ENCODE measurements at places on chromosomes 11 and 22.
A peak's percentile ranks its signal among the peaks of the same experiment; 100 is the strongest.

DNA sequence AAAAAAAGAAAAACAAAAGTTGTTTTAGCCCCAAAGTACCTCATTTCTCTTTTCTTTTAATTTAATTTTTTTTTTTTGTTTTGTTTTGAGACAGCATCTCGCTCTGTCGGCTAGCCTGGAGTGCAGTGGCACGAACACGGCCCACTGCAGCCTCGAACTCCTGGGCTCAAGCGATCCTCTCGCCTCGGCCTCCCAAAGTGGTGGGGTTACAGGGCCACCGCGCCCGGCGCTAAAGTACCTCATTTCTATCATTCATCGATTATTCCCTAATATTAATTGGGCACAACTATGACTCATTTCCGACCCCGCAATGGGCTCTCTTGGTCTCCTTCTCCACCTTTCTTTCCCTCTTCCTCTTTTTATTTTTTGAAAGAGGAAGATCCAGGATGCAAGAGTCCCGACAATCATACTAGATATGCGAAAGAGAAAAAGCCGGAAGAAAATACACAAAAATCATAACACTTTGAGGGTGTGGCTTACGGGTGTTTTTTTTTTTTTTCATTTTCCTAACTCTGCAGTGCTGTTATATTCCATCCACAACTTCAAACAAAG is 475 bp upstream of the AIP start:
- no peak for DNase-seq

DNA sequence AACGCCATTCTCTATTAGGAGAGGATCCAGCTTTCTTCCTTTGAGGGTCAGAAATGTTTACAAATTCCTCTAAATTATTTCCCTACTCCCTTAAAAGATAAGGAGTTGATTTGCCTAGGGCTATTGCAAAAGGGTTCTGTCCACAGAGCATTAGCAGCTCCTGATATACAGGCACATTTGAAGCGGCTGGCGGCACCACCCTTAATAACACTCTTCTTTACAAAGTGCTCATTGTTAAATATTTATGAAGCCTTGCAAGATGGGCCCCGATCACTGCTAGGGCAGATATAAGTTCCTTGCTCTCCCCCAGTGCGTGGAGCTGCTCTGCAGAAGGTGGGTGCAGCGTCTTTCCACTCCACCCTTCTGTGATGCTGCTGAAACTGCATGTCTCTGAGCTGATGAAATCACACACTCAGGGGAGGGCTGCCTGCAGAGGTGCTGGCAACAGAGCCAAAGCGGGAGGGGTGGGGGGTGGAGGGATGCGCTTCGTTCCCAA is 116.7 kb upstream of the NTM start:
- DNase-seq = no peak

DNA sequence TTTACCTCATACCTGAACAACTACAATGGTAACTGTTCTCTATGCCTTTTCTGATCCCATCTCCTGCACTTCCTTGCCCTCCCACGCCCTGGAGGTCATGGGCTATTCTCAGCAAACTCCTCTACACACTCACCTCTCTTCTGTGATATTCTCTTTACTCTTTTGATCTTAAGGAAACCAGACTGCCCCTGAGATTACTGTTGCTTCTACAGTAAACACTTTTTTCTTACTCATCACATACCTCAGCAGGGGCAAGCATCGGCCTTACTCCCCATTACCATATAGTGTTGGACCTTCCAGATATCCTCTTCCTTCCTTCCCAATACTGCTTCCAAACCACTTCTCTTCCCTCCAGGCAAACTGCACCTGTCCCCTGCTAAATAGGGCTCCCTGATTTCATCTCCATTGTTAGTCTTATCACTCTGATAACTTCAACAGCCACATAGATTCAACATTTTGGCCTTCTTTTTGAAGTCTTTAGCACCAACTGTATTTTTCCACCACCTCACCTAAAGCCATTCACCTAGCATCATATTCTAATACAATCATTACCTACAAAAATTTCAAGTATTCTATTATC is 141.2 kb downstream of the RBFOX2 start:
- no peak for DNase-seq

GRCh38 chr11:118845369-118845768 is 38.3 kb upstream of the CXCR5 start:
- peak; percentile 58 for DNase-seq

- DNase-seq = peak; percentile 45
These were observed 4.3 kb upstream of the OR51V1 start for GRCh38 chr11:5204787-5205186.

GRCh38 chr11:17547932-17548331 is 873 bp downstream of the OTOG start:
- DNase-seq = no peak

- no peak for DNase-seq
These were observed 1.6 kb downstream of the NCAM1 start for GRCh38 chr11:112962579-112963367.

- no peak for DNase-seq
These were observed 15.9 kb upstream of the MMP7 start for GRCh38 chr11:102546427-102546826.

DNA sequence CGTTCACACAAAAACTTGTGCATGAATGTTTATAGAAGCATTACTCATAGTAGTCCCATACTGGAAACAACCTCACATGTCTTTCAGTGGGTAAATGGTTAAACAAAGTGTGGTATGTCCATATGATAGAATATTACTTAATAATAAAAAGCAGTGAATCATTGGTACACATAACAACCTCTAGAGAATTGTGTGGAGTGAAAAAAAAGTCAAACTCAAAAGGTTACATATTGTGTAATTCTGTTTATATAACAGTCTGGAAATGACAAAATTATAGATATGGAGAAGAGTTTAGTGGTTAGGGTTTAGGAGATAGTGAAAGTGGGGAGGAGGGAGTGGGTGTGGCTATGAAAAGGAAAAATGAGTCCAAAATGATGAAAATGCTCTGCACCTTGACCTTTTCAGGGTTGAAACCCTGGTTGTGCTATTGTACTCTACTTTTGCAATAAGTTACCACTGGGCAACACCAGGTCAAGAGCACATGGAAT is 243.4 kb upstream of the DDI1 start:
- DNase-seq = no peak

GRCh38 chr11:18802381-18803257 is 11.0 kb upstream of the PTPN5 start:
- peak; percentile 35 for DNase-seq

DNA sequence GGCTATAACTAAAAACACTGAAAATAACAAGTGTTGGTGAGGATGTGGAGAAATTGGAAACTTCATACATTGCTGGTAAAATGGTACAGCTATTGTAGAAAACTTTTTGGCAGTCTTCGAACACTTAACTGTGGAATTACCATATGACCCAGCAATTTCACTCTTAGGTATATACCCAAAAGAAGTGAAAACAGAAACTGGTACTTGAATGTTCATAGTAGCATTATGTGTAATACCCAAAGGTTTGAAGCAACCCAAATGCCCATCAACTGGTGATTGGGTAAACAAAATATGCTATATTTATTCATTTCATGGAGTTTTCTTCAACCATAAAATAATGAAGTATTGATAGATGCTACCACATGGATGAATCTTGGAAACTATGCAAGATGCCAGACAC is 40.8 kb upstream of the FTH1 start:
- no peak for DNase-seq

- DNase-seq = no peak
These were observed 26.4 kb upstream of the OR8D2 start for GRCh38 chr11:124346311-124346955.

GRCh38 chr22:26887456-26887855 is 230.1 kb downstream of the MIAT start:
- peak; percentile 75 for DNase-seq

Measured in HS-5 (cell line).